ENCODE measurements at places on chromosomes 13 and 19.

DNA sequence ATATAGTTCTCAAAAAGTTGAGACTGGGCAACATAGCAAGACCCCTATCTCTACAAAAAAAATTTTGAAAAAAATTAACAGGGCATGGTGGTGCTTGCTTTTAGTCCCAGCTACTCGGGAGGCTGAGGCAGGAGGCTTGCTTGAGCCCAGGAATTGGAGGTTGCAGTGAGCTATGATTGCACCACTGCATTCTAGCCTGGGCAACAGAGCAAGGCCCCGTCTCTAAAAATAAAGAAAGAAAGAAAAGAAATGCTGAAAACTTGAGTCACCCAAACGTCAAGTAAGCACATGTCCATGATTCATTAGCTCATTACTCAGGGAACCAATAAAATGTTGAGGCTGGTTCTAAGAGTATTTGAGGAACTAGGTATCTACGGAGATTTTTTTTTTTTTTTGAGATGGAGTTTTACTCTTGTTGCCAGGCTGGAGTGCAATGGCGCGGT lies 33.9 kb upstream of the SEMA6B start:
- DNase-seq = no peak

DNA sequence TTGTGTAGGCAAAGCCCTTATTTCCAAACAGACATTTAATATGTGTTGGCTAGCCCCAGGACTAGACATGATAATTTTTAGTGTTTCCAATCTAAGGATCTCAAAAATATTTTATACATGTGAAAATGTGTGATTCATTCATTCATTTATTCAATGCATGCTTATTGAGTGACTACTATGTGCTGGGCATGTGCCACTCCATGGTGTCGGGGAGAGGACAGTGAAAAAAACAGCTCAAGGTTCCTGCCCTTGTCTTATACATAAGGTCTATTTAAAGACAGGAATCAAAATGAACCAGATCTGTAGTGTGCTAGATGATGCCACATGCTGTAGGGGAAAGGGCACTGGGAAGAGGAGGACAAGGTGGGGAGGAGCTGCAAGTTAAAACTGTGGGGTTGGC lies 36.5 kb downstream of the GJA3 start:
- DNase-seq = peak; percentile 44

- peak; percentile 83 for DNase-seq
Observed at GRCh38 chr13:97258801-97259200, 36.7 kb downstream of the MBNL2 start.

- no peak for DNase-seq
Observed at GRCh38 chr19:2497186-2497585, 21.3 kb downstream of the GADD45B start.

DNA sequence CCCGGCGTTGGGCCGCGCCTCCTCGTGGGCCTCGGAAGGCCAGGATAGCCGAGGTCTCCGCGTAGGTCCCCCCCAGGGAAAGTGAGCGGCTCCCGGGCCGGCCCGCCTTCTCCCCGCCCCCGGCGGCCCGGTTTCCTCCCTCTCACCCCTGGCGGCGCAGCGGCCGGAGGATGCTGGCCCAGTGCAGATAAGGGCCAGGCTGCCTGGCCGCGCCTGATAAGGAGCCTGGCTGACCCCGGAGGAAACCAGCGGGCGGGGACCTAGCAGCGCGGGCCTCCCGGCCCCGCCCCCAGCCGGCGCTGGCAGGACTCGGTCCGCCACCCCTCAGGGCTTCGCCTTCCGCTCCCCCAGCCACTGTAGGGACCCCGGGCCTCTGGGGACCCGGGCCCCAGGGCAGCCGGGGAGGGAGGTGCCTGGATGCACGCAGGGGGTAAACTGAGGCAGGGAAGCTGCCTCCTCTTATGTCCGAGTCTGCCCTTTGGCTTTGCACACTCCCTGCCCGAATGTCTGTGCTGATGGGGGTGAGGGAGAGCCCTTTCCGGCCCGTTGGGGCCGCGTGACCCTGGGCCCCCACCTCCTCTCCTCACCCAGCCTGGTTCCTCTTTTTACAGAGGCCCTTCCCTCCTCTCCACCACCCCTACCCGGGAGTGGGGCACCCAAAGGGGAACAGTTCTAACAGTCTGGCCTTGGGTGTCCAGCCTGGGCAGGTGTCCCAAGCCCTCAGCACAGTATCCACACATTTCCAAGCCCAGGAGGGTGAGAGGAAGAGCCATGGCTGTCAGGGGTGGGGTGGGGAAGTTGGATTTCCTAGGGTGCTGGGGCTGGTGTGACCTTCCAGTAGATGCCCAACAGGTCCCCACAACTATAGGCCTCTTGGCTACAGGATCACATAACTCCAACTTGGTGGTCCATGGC lies at the start of gene LYL1:
Gene LYL1 (minus strand): TSS at position 193 of the 915 bp plus-strand sequence. CDS start 1,687 bp downstream, outside the sequence.
- DNase-seq = no peak

DNA sequence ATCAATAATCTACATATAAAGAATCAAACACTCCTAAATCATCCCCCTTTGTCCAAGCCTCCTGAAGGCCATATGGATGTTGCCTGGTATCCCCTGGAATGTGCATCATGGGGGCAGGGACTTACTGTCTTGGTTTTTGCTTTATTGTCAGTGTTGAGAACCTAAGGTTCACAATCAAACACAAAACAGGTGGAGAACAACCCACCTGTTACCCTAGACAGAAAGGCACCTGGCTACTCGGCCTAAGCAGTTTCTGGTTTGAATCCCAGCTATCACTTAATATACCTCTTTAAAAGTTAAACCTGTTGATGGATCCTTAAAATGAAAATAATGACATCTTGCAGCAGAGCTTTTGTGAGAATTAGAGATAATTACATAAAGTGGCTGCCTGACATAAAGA lies 68.9 kb downstream of the DCLK1 start:
- DNase-seq = no peak

GRCh38 chr19:36151144-36152018 lies 866 bp downstream of the COX7A1 start:
- DNase-seq = no peak

- DNase-seq = peak; percentile 84
Observed at GRCh38 chr19:872266-872951, 12.9 kb downstream of the CFD start.

- no peak for DNase-seq
Observed at GRCh38 chr13:21871382-21871781, 200.5 kb downstream of the FGF9 start.

DNA sequence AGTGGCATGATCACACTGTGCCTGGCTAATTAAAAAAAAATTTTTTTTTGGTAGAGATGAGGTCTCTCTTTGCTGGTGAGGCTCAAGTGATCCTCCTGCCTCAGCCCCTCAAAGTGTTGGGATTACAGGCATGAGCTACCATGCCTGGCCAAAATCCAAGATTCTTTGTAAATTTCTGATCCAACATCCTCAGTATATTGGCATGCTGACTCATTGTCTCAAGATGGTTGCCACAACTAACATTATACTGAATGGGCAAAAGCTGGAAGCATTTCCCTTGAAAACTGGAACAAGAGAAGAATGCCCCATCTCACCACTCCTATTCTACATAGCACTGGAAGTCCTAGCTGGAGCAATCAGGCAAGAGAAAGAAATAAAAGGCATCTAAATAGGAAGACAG lies 100.0 kb downstream of the KLF5 start:
- DNase-seq = peak; percentile 90

DNA sequence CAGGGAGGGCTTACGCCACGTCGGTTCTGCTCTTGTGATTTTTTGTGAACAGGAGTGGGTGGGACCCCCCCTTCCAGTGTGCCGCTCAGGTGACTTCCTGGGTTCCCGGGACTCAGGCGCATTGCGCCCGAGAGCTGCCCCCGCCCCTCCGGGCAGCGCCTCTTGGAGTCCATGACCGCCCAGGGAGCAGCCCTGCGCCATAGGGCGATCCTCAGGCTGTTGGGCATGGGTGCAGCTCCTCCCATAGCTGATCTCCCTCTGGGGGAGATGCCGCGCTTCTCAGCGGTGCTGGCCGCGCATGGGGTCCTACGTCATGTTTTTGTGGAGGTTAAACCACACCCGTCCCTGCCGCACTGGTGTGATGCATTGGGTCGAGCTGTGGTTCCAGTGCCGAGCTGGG lies 7.9 kb upstream of the TMPRSS9 start:
- DNase-seq = no peak

- DNase-seq = no peak
Observed at GRCh38 chr13:21777166-21777565, 106.3 kb downstream of the FGF9 start.

DNA sequence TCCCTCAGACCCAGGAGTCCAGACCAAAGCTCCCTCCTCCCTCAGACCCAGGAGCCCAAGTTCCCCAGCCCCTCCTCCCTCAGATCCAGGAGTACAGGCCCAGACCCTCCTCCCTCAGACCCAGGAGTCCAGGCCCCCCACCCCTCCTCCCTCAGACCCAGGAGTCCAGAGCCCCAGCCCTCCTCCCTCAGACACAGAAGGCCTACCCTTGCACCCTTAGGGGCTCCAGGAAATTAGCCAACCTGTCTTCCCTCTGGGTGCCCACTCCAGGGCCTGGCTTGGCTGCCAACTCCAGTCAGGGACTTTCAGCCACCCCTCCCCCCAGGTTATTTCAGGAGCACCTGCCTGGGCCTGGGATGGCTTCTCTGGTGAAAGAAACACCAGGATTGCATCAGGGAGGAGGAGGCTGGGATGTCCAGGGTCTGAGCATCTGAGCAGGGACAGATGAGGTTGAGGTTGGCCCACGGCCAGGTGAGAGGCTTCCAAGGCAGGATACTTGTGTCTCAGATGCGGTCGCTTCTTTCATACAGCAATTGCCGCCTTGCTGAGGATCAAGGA lies at the start of gene FGF21:
Gene FGF21 (plus strand): TSS at position 441 of the 558 bp plus-strand sequence. CDS start 713 bp downstream, outside the sequence.
- peak; percentile 31 for DNase-seq

DNA sequence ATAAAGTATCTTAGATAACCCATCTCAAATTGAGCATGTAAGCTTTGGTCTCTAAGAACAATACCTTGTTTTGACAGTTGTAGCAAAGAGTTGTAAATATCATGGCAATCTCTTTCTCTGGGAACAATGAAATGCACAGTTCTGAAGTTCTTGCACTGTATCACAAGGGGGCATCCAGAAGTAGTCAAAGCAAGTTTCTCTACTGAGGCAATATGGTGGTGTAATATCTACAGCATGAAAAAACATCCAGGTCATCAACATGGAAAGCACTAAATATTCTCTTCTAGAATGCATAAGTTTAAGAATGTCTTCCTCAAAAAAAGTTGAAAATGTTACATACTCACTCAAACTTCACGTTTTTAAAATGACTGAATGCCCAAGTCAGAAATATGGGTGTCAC lies 19.6 kb downstream of the MTMR6 start:
- DNase-seq = peak; percentile 6

GRCh38 chr13:105969761-105970160 lies 565.7 kb downstream of the EFNB2 start:
- peak; percentile 40 for DNase-seq

GRCh38 chr13:67538906-67539305 lies 308.8 kb upstream of the PCDH9 start:
- peak; percentile 60 for DNase-seq

- peak; percentile 44 for DNase-seq
Observed at GRCh38 chr19:17681505-17682125, 6.5 kb downstream of the UNC13A start.

- DNase-seq = no peak
Observed at GRCh38 chr13:27250833-27251165, 559 bp upstream of the RPL21 start.

DNA sequence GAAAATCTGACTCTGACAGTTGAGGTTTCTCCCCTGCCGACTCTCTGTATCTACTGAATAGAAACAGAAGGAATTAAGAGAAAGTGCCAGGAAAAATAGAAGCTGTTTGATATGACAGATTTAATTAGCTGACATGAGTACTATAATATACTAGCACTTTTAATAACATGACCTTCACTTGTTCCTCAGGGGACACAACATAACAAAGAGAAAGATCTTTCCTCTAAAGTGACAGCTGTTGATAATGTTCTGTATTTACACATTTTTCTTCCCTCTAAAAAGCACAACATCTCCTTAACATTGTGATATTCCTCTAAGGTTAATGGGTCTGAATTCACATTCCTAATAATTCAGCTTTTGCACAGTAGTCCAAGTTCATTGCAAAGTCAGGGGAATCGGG lies 1136.0 kb downstream of the PCDH17 start:
- DNase-seq = no peak

- peak; percentile 96 for DNase-seq
Observed at GRCh38 chr13:77026861-77027621, at the start of gene FBXL3. Gene FBXL3, minus strand, starts transcription at chr13:77027159. Its CDS starts 5,299 bp downstream, at chr13:77021860.

GRCh38 chr13:71493189-71493588 lies 373.8 kb downstream of the DACH1 start:
- no peak for DNase-seq

- DNase-seq = peak; percentile 89
Observed at GRCh38 chr13:97043302-97043701, 49.0 kb upstream of the OXGR1 start.

DNA sequence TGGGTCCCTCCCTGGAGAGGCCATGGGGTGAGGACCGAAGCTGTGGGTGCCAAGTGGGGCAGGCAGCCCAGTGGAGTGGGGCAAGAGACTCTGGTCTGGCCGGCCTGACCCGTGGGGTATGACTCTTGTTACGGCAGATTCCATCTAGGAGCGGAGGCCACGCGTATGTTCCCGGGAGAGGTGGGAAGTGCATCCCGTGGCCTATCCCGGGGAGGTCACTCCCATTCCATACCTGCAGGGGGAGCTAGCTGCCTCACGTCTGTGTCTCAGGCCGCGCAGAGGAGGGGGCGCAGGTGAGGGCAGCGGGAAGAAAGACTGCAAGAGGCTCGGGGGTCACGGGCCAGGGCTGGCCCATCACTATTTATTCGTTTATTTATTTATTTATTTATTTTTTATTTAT lies 4.9 kb downstream of the CSNK1G2 start:
- DNase-seq = peak; percentile 38

- no peak for DNase-seq
Observed at GRCh38 chr19:4234142-4234861, 5.0 kb downstream of the EBI3 start.

- peak; percentile 60 for DNase-seq
Observed at GRCh38 chr13:107864543-107865317, 350.6 kb downstream of the LIG4 start.

DNA sequence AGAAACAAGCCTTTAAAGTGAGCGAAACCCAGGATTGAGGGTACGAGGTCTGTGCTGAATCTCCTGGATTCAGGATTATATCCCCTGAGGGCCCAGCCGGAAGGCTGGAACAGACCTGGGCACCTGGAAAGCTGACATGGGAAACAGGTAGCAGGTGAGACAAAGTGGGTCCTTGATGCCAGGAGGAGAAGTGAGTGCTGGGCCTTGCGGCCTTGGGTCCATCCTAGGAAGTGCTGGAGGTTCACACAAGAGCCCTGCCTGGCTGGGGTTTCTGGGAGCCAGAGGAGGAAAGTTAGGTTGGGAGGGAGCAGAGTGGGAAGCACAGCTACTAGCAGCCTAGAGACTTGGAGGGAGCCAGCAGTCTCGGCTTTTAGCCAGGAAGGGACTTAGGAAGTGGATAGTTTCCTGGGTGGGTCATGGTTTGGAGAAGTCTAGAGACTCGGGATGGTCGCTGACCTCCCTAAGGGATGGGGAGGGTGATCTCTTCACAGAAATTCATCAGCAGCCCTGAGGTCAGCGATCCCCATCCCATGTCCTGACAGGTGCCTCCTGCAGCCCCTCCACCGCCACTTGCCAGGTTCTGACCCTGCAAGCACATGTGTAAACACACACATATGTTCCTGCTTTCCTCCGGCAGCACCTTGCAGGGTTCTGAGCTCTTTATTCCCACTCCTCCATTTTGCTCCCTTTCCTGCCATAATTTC lies 29.4 kb upstream of the ZNF492 start:
- DNase-seq = no peak

- peak; percentile 53 for DNase-seq
Observed at GRCh38 chr13:23828866-23829265, 60.3 kb downstream of the MIPEP start.
